ENCODE measurements at places on chromosomes 3 and 15.

DNA sequence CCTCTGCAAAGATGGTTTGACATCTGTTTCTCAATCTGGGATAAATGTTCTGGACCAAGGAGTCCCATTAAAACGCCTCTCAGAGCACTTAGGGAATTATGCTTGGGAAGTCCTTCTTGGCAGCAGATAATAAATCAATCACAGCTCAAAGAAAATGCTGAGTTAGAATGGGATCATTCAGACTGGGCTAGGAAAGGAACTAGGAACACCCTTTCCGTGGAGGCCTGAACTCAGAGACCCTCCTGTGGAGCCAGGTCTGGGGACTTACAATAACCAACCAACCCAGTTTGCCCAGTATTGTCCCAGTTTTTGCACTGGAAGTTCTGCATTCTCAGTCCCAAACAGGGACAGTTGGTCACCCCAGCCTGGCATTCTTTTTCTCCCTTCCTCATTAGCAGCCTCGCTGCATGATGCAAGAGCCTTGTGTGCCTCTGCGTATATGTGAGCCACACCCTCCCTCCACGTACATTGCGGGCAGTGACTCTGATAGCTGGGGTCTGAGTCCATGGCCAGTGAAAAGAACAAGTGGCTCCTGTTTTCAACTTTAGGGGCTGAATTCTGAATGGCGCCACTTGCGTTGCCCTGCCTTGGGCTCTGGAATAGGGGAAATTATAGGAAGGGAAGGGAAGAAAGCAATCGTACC is 88.7 kb downstream of the SEMA5B start:
- no peak for DNase-seq

- DNase-seq, result peak; percentile 36
These were observed 130.6 kb upstream of the FHIT start for GRCh38 chr3:61381745-61382392.

DNA sequence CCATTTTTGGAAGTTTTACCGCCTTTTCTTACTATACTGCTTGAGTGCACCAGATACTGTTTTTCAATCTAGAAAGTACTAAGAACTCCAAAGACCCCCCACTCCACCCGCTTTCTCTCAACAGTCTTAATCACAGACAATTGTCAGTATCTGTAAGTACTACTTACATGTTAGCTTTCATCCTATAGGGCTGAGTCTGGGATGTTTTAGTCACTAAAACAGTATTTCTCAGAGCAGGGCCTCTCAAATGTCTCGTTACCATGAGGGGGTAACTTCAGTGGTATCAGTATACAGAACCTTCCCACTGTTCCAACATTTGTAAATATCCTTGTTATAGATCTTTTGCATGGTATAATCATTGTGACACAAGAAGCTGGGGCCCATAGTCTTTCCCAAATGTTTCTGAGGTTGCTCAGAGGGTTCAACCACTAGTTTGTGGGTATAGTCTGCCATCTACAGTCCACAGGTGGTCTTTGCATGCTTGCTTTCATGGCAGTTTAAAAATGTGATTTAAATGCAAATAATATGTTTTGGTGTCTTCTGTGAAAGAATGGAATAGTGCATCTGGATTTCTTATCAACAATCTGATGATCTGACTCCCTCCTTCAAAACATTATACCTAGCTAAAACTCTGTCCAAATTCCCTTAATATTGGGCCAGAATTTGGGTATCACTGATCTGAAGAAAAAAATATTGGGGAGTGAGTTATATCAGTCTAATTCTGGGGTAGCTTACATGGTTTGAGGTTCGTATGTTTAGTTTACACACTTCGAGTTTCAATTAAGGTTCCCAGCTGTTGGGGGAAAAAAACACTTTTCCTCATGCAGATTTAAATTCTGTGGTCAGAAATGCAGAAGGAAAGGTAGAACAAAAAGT is 18.0 kb upstream of the DNAJC13 start:
- DNase-seq, result peak; percentile 61

GRCh38 chr3:101143012-101143411 is 149.8 kb upstream of the ABI3BP start:
- no peak for DNase-seq

- DNase-seq, result peak; percentile 49
These were observed 74.6 kb downstream of the ZBTB20 start for GRCh38 chr3:115072265-115073021.

- no peak for DNase-seq
These were observed 86.2 kb downstream of the ASB7 start for GRCh38 chr15:100688549-100689120.

DNA sequence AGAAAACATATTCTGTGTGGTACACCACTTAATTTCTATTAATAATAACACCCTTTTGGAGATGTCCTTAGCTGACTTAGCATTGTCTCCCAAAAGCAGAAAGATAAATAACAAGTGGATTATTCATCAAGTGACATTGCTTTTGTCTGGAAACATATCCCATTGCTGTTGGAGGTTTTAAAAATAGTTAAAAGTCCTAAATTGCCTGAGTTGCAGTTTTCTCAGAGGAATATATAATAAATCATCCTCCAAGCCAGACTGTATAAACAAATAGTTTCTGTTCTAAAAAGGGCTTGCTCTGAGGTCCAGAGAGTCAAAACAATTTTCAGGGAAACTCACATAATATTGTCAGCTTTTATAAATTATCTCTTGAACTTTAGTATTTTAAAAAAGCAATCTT is 60.4 kb upstream of the CD96 start:
- no peak for DNase-seq

- DNase-seq, result peak; percentile 50
These were observed 39.9 kb downstream of the PLCH1 start for GRCh38 chr3:155704771-155705559.

- DNase-seq, result no peak
These were observed 9.8 kb downstream of the HES1 start for GRCh38 chr3:194145702-194146101.

DNA sequence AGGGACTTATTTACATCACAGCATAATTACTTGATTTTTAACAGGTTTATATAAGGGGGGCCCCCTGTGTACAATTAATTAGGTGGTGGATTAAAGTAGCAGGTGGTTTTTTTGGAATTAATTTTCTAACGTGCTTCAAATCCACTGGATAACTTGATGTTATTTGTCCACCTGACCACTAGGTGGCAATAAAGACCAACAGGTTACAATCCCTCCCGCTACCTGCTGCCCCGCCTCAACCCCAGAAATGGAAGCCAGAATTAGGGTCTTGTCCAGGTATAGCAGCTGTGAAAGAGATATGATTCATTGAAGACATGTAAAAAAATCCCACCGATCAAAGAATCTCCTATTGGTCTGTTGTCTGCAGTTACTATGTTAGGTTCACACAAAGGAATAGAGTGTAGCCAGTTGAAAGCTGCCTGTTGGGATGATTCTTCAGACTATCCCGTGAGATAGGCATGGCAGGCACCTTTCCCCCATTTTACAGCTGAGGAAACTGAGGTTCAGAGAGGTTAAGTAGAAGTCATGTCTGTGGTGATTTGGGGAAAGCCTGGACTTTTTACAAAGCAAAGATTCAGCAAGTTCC is 44.0 kb downstream of the MFSD1 start:
- peak; percentile 42 for DNase-seq
